ENCODE measurements at places on chromosomes 7 and 10.

GRCh38 chr10:48595539-48595932 lies 9.3 kb downstream of the ARHGAP22 start:
- DNase-seq: no peak

GRCh38 chr7:92840316-92840715 lies 3.9 kb upstream of the CDK6 start:
- DNase-seq: no peak

DNA sequence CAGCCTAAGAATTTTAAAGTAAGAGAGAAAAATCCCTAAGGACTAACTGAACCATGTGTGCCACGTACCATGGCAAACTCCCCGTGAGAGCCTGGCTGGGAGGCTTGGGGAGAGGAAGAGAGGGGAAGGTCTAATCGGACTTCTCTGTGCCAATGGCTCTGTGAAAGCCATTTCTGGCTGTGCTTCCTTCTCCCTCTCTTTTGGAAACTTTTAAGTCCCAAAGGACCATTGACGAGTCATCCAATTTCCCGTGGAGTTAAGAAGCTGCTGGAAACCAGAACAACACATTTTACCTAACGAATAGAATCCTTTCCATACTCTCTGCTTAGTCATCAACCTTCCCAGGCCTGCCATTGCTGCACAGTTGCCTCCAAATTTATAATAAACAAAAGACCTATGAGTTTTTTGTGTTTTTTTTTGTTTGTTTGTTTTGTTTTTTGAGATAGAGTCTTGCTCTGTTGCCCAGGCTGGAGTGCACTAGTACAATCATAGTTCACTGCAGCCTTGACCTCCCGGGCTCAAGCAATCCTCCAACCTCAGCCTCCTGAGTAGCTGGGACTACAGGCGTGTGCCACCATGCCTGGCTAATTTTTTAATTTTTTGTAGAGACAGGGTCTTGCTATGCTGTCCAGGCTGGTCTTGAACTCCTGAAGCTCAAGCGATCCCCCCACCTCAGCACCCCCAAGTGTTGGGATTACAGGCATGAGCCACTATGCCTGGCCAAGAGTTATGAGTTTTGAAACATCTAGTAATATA lies 13.2 kb downstream of the LAMB1 start:
- DNase-seq: no peak

DNA sequence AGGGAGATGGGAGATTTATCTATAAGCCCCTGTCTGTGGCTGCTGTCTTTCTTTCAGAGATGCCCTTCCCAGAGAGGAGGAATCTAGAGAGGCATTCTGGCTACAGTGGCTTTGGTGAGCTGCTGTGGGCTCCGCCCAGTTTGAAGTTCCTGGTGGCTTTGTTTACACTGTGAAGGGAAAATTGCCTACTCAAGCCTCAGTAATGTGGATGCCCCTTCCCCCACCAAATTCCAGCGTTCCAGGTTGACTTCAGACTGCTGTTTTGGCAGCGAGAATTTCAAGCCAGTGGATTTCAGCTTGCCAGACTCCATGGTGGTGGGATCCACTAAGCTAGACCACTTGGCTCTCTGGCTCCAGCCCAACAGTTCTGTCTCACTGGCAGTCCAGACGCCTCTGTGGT lies 951.6 kb downstream of the CCSER2 start:
- DNase-seq: no peak

GRCh38 chr7:117231047-117231359 lies 91.9 kb downstream of the WNT2 start:
- DNase-seq: no peak

DNA sequence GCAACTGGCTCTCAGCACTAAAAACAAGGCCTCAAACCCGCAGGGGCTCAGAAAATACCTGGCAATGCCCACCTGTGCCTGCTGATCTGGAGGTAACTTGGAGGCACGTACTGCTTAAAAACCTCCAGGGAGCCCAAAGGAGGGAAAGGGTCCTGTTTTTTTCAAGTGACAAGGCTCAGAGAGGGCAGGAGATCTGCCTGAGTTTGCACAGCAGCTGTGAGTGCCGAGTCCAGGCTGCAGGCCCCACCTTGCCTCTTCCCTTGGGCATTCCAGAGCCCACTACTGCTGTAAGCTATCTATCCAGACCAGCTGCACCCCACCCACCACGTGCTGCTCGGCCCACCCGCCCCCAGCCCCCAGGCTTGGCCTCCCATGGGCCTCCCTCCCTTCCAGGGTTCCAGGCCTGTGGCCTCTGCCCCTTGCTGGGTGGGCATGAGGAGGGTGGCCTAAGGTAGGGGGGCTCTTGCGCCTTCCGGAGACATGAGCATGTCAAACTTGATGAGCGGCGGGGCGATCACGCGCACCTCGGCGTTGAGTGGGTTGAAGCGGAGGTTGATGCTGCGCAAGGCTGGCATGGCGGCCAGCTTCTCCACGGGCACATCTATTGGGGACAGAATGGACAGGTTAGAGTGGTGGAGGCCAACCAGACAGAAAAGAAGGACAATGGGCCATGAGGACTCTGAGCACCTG lies 17.2 kb upstream of the NPFFR1 start:
- DNase-seq: no peak

DNA sequence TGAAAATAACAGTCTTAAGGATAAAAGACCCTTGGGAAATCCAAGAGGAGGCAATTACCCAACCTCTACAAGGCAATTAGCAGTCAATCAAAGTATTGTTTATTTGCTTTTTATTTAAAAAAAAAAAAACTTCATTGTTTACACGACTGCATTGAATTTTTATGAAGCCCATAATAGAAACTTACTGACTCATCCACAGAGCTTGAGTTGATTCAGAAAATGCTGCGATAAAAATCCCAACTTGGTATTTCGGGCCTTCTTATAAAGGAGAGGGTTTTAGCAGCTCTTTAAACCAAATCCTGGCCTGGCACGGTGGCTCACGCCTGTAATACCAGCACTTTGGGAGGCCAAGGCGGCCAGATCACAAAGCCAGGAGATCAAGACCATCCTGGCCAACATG lies 69.2 kb upstream of the PALS2 start:
- no peak for DNase-seq

- peak; percentile 43 for DNase-seq
These were observed 254.6 kb downstream of the CAMK1D start for GRCh38 chr10:12603766-12604470.

- no peak for DNase-seq
These were observed 109.6 kb upstream of the MTPN start for GRCh38 chr7:136086712-136087111.

GRCh38 chr7:127253281-127254162 lies 781 bp upstream of the GRM8 start:
- DNase-seq: peak; percentile 84

DNA sequence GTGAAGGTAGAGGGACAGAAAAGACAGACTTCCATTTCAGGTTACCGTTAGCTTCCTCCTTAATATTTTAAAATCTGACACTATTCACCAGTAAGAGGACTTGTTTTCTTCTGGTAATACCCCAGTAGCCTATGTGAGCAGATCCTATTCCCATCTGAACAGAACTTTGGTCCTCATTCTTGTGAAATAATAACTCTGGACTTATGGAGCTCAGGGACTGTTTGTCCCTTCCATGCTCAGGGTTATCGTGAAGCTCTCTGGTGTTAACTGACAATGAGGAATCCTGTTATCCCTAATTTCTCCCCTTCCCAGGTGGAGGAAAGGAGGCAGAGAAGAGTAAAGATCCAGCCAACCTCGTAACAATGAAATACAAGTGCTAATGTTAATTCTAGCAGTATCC lies 47.0 kb upstream of the ANKRD1 start:
- no peak for DNase-seq

DNA sequence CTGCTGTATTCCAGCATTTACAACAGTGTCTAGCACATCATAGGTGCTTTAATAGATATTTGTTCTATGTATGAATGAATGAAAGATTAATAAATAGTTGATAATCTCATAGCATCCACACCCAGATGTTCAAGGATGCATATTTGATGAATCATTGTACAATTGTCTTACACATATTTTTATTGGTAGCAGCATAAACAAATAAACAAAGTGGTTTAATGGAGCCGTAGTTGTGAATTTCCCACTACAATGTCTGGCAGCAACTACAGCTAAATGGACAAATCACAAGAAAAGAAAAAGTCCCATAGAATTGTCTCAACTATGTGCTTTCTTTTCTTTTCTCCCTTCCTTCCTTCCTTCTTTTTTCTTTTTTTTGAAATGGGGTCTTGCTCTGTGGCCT lies 150.8 kb downstream of the NRP1 start:
- no peak for DNase-seq

DNA sequence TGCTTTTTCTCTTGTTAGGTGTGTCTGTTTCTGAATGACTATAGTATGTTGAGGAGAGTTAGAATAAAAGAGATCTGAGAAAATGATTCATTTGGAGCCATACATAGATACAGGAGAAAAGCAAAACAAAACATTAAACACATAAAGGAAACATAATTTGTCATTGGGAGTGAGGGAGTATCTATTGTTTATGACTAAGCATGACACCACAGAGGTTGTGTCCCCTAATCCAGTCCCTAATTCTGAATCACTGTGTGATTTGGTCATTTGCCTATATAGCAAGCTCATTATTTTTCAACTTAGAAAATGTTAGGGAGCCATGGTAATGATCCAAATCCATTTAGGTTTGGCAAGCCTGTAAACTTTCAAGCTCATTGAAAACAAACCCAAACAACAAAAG lies 132.3 kb upstream of the BMPER start:
- DNase-seq: no peak

DNA sequence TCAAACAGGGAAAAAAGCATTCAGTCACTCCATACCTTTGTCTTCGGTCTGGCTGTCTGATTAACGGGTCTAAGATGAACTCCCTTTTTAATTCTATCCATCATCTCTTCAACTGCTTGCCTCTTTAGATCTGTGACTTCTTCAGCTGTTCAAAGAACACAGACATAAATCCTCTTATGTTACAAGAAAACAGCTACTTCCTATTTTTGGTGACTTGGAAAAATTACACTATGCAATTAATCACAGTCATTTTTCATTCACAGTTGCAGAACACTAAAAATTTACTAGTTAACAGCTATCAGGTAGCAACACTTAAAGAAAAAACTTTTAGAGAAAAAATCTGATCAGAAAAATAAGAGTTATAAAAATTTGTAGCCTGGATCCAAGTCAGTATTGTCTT lies 66.0 kb downstream of the ENO4 start:
- no peak for DNase-seq

- no peak for DNase-seq
These were observed 24.8 kb upstream of the MKI67 start for GRCh38 chr10:128151031-128151430.

- DNase-seq: no peak
These were observed 24.8 kb downstream of the NPTX2 start for GRCh38 chr7:98641646-98642500.

DNA sequence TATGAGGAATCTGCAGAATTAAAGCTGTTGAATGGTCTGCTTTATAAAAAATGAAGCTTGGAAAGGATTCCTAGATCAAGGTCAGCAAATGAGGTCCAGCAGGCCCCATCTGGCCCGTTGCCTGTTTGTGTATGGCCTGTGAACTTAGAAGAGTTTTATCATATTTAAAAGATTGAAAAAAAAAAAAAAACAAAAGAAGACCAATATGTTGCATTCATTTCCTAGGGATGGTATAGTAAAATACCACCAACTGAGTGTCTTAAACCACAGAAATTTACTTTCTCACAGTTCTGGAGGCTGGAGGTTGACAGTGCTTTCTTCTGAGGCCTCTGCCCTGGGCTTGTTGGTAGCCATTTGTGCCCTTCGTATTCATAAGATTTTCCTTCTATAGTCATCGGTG lies 109.2 kb downstream of the PPP1R3A start:
- DNase-seq: no peak

DNA sequence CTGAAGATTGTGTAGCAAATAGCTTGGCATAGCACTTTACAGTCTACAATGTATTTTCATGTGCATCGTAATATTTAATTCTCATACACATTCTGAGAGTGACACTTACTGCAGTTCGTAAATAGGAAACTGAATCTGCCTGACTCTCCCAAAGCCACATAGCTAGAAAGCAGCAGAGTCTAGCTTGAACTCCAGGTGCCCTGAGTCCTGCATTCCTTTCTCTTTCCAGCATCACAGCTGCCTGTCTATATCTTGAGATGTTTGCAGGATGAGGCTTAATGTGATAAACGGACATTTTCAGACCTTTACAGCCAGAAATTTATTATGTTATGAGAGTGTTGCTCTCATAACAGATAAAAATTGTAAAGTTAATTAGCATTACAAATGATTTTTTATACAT lies 132.9 kb upstream of the PLXDC2 start:
- DNase-seq: no peak

DNA sequence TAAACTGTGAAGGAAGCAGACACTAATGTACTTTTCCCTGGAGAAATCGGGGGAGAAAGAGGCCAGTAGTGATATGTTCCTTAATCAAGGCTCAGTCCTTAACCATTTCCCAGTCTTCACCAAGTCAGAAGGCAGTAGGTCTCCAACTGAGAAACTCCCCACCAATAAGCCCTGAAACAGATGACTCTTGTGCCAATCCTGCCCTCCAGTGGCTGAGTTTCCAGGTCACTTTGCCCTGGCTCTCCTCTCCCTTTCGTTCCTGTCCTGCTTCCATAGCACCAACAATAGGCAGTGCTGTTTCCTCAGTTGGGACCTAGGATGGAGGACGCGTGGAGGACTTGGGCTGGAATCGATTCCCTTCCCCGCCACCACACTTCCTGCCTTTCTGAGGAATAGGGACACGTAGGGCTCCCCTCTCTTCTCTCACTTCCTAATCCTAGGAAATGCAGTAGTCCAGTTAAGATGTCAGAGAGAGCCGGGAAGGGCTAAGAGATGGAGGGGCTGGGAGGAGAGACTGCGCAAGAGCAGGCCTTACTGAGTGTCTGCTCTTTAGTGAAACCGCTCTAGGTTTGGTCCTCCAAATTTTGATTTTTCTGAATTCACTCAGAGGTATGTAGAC lies 23.4 kb downstream of the ATOH7 start:
- DNase-seq: no peak

- peak; percentile 21 for DNase-seq
These were observed 8.6 kb upstream of the GRID1 start for GRCh38 chr10:86375204-86375603.

DNA sequence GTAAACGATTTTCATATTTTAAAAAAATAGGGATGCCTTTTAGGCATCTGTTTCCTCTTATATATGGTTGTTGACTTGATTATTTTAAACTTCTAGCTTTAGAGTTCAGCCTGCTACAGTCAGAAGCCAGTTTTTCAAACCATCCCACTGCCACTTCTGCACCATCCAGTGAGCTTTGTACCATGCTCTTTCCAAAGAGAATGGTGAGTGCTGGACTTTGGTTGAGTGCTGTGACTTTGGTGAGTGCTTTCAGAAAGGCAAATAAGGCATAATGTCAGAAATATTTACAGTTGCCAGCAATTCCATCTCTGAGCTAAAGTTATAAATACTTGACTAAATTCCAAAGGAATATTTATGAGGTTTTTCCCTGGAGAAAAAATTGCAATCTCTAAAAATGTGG lies 117.4 kb downstream of the IPMK start:
- no peak for DNase-seq

GRCh38 chr7:102065226-102065625 lies 221.4 kb upstream of the SH2B2 start:
- no peak for DNase-seq

DNA sequence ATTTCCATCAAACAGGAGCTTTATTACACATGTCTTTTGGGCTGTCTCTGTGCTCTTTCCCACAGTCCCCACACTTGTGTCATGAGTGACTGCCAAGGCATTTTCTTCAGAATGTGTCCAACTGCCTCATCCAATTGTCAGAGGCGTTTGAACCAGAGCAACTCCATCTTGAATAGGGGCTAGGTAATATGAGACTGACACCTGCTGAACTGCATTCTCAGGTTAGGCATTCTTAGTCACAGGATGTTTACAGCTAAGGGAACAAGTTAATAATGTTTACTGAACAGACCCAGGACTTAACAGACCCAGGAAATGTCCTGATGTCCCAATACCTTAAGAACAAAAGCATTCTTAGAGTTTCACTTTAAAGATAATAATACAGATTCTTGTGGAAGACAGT lies 595.5 kb downstream of the REEP3 start:
- no peak for DNase-seq

All from activated CD8-positive, alpha-beta memory T cell treated with anti-CD3 and anti-CD28 coated beads for 24 hours (primary cell).